WTC11 (cell line): ENCODE measurements at places on chromosomes 11 and 22. TPM values are rescaled to one million over a fixed set of nuclear protein-coding genes. Genes with fewer than 3 reads are reported as not detected.

DNA sequence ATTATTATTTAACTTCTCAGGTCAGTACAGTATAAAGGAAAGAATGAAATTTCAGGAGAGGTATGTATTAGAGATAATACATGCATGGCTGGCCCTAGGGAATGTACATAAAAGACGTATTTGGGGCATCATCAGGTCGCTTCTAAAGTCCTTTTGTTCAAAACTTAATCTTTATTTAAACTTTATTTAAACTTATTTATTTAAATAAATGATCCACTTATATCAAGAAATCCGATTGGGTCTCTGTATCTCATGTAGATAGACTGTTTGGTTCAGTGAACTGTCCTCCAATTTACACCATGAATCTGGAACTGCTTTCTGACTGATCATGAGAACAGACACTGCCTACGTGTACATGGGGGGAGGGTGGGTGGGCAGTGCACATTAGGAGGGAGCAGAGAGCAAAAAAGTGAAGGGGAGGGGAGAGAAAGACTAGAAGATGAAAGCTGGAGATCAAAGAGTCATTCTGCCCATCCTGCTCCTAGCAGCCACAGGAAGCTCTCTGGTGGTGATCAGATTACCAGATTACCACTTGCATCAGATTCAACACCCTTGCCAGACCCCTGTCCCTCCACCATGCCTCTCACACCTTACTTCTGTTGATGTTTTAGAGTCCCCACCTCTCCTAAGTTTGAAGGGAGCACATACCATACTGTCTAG lies 92.1 kb upstream of the MTMR2 start:
- DNase-seq, result no peak

ZNF280B gene
- 5.9 to 7.7 TPM (median 7.0 TPM) in 3 replicates for total RNA-seq

DNA sequence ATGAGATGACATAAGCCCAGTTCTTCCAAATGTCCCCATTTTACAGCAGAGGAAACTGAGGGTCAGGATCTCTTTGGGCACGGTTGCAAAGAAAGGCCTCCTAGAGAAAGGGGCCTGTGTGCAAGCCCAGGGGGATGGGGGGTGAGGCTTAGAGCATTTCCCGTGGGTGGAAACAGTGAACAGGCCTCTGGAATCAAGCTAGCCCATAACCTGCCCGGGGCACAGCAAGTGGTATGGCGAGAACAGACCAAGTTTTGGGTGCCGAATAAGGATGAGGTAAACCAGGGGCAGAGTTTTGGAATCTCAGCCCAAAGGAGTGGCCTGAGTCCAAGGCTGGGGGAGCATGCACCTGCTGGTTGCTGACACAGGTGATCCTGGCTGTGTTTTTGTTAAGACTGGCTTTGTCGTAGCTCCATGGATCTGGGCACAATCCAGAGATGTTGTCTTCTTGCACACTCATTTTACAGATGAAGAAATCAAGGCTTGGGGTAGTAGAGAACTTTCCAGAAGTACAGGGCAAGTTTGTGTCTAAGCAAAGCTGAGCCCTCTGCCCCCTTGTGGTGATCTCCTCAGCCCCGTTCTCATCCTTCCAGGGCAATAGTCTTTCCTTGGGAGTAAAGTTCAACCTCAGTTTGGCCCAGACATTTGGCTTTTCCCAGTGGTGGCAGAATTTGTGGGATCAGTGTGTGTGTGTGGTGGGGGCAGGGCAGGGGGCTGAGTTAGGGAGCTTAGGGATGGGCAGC lies 53.5 kb upstream of the MYEOV start:
- no peak for DNase-seq

DNA sequence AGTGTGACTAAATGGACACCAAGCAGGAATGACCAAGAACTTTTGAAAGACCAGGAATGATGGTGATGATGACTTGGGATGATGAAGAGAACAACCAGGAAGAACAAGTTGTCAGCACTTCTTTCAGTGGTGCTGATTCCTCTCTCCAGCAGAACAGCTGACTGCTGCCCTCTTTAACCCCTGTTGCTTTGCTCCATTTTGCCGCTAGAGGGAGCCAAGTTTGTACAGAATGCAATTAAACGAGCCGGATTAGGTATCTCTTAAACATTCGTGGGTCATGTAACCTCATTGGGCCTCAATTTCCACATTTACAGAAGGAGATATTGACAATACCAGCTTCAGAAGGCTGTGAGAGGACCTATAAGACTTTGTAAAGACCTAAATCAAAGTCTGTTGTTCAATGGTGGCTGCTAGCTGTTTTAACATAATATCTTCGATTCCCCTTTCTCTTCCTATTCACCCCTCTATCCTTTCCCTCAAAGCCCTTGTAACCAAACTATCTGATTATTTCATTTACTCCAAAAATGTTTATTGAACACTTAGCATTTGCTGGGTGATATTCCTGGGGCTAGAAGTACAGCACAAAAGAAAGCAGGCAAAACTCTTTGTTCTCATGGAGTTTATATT lies 1.9 kb downstream of the OR4S1 start:
- DNase-seq, result peak; percentile 62

- DNase-seq, result no peak
Measured at GRCh38 chr11:57217053-57217452, 20.0 kb downstream of the APLNR start.
